ENCODE measurements at places on chromosomes 2 and 18.

DNA sequence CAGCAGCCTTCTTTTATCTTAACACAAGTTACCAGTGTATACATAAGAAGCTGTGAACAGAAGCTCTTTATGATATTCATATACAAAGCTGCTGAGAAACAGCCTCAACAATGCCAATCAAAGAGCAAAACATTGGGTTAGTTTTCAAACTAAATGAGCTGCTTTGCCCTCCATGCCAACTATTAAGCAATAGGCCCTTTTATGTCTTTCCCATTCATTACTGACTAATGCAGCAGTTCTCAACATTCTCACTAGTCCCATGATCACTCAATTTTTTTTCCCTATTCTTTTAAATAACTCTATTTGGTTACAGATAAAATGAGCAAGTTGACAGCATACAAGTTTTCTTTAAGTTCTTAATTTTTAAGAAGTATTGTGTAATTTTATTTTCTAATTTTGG lies 57.9 kb upstream of the FRZB start:
- no peak for DNase-seq

GRCh38 chr18:59878644-59879043 lies 21.2 kb upstream of the PMAIP1 start:
- no peak for DNase-seq

DNA sequence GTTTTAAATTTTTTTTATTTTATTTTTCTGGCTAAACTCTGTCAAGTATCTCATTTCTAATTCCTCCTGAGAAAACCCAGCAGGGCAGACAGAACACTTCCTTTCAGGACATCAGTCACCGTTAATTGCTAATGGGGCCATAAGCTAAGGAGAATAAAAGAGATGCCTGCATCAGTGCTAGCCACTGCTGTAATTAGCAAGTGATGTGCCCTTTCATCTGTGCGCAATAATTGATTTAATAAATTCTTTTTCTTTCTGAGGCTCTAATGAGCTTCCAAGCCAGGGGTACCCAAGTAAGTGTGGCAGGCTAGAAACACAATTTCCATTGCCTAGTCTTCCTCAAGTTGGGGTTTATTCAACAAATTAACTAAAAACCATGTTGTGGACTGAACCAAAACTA lies 65.5 kb downstream of the SLC9A4 start:
- no peak for DNase-seq

DNA sequence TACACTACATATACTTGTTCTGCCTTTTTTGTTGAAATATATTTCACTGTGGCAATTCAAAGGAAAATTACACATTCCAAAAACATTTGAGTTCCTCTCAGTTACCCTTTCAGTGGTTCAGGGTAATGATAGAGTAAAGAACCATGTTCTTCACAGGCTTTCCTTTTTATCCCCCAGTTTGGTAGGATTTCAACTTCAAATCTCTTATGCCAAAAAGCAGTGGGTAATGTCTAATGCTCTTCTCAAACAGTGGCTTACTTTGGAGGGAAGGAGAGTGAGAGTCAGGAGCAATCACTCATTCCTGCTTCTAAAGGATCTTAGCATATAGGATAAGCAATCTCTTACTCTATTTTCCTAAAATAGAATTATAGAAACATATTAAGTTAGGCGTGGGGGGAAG lies 290.6 kb downstream of the ZEB2 start:
- no peak for DNase-seq

DNA sequence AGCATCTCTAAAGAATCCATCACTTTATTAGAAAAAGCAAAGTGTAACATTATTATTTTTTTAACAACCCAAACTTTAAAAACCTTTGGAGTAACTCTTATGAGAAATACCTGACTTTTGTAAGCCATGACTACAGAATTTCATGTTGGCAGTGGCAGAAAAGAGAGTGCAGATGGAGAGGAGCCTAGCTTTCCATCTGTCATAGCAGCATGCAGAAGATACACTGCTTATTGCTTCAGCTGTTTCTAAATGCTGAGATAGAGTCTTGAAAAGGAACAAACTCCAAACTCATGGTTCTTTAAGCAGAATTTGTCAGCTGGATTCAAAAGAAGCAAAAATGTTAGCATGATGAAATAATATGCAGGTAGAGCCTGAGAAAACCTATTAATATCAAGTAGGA lies 1130.3 kb downstream of the DPP10 start:
- no peak for DNase-seq

DNA sequence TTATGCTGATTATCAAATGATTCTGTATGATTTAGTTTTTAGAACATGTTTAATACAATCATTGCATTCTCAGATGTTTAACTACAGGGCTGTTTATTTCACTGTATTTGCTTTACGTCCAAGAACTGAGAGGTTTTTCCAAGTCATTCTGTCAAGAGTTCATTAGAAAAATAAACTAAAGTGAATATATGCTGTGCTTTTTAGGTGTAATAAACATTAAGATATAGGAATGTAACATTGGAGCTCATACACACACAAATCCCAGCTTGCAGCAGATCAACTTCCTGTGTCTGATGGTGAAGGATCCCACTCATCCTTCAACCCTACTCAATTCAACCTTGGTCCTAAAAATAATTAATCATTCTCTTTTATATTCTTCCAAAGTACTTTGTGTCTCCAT lies 285.0 kb downstream of the AFF3 start:
- no peak for DNase-seq

DNA sequence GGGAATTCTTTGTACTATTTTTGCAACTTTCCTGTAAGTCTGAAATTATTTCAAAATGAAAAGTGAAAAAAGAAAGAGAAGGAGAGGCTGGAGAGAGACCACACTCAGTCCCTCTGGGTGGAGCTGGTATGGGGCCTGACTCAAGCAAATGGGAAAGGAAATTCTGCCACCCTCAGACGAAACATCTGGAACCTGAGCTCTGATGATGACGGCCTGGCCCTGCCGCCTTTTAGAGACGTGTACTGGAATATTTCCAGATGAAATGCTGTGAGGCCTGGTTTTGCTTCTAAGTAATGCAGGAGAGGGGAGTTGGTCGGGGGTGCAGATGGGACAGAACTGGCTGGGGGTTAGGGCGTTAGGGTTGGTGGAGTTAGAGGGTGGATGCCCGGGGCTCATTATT lies 57.4 kb upstream of the GLI2 start:
- DNase-seq = no peak

DNA sequence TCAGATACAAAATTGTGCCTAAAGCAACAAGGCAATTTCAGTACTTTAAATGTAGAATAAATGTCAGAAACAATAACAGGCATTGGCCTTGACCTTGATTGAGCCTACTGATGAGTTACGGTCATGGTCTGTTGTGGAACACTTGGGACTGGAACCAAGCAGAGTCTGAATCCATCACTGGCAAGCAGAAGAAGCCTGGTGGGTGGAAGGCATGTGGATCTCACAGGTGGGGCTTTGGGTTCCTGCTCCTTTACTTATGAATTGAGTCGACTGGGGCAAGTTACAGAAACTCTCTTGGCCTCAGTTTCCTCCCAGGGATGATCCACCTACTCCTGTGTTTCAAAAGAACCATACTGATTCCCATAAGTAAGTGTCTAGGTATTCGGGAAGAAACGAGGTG lies 102.3 kb downstream of the KCNF1 start:
- no peak for DNase-seq

GRCh38 chr2:238042849-238043584 lies 17.8 kb upstream of the SCLY start:
- no peak for DNase-seq

DNA sequence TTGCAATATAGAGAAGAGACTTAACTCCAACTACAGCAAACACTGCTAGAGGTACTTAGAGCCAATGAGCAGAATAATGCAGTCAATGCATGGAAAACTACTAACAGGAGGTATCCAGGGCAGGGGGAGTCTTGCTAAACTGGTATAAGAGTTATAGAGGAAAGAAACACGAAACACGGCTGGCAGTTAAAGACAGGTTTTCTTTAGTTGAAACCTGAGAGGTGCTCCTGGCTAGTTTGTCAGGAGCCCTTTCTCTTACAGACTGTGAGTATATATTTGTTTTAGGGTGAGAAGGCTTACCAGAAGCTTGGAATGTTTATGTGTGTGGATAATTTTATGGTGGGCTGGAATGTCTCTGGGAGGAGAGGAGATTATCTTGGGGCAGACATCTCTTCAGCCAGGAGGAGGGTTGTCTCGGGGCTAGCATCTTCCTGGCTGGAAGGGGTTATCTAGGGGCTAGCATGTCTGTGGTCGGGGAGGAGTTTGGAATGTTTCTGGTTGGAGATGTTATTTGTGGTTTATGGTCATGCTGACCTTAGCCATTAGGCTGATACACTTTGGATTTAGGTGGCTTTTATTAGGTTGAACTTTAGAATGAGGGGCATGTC lies 1048.8 kb downstream of the DPP10 start:
- DNase-seq = no peak

- DNase-seq = no peak
Measured at GRCh38 chr2:209501579-209501978, 77.7 kb downstream of the MAP2 start.

Data from stimulated activated CD4-positive, alpha-beta T cell treated with anti-CD3 and anti-CD28 coated beads, Interleukin-1b, Interleukin-23, amount 100 ng/mL, for 24 hours (primary cell).